ENCODE measurements at places on chromosomes 11 and 22.

DNA sequence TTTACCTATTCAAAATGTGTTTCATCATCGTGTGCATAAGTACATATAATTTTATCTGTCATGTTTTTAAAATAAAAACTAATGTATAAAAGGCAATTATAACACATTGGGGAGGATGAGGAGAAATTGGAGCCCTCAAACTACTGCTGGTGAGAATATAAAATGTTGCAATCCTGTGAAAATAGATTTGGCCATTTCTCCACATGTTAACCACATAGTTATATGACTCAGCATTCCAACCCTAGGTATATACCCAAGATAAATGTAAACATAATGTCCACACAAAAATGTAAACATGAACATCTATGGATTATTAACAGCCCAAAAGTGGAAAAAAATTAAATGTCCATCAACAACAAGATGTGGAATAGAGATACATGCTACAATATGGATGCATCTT lies 928.0 kb upstream of the FAT3 start:
- DNase-seq, result no peak

GRCh38 chr22:42764895-42765363 lies 44.3 kb upstream of the A4GALT start:
- peak; percentile 83 for DNase-seq

DNA sequence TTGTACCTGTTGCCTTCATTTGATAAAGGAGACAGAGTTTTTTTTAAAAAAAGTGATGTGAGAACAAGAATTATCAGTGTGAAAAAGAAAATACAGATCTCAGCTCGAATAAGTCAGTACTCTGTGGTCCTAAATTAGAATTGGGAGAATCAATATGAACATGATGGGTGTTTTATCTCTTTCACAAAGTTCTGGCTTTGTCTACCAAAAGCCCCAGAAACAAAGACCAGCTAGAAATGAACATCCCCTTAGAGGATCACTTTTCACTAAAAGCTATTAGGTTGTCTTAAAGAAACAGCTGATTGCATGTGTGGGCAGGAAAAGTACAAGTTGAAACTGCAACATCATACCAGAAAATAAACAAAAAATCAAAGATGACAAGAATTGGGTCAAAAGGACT lies 8.4 kb upstream of the ST14 start:
- DNase-seq, result peak; percentile 25

- DNase-seq, result no peak
Observed at GRCh38 chr11:131441051-131441810, 70.8 kb downstream of the NTM start.

GRCh38 chr22:44795701-44796630 lies 43.6 kb downstream of the ARHGAP8 start:
- DNase-seq, result no peak

GRCh38 chr22:46353483-46354105 lies 18.1 kb downstream of the TRMU start:
- no peak for DNase-seq

DNA sequence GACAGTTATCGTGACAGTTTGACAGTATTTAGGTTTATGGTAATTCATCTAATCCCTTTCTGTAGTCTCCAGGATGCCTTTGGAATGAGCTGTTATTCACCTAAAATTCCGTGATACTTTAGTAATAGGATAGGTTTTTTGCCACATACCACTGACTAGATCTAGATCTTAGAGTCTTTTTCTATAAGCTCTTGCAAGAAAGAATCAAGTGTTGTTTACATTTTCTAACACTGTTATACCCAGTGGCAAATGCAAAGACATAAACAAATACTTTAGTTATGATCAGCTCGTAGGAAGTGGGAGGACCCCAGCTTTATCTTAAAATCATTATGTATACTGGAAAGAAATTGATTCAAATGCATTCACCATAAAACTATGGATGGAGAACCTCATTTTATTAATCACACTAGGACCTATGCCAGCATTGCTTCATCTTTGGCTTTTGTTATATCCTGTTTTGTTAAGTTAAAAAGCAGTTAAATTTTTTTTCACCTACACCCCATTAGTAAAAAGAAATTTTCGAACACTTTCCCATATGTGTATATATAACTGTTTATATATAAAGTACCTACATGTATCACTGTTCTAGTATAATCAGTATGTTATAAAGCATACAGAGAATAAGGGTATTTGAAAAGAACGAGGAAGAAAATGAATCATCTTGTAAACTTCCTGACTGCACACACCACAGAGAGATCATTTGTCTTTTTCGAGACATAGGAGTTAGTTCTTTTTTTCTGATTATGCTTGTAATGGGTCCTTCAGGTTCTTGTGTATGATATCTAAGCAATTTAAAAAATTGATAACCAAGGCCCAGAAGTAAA lies 60.9 kb downstream of the PDHX start:
- no peak for DNase-seq

GRCh38 chr11:45022294-45023064 lies 71.8 kb upstream of the TP53I11 start:
- DNase-seq, result no peak

- DNase-seq, result peak; percentile 55
Observed at GRCh38 chr11:66568124-66568916, at the start of gene CTSF. Gene CTSF (minus strand): TSS chr11:66568606. CDS start chr11:66568486, 120 bp downstream.

- no peak for DNase-seq
Observed at GRCh38 chr11:37948258-37948657, 1350.2 kb upstream of the RAG2 start.

- DNase-seq, result no peak
Observed at GRCh38 chr22:28425211-28425610, 254.4 kb downstream of the TTC28 start.

- DNase-seq, result no peak
Observed at GRCh38 chr22:19842393-19843106, 12.1 kb downstream of the GNB1L start.

DNA sequence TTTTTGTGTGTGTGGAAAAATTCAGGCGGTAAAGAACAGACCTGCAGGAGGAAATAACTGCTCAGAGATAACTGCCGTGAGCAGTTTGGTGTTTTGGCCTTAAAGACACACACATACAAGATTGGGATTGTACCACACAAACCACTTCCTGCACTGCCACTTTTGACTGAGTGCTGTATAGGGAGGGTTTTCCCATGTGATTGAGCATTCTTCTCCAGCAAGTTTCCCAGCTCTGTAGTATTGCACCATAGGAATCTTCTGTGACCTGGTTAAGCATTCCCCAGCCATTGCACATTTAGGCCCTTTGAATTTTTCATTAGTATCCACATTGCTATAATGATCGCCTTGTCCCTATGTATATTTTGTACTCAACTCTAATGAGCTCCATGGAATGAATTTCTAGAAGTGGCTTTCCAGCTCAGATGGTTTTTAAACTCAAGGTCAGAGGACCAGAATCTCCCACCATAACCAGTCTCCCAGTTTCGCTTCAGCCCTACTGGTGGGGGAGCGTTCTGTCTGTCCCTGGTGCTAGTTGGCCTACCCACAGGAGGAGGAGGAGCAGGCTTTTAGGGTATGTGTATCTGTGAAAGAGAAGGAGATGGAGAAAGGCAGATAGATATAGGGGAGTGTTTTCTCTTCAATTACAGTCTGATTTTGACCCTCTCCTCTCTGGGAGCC lies 9.3 kb downstream of the CD82 start:
- peak; percentile 72 for DNase-seq

DNA sequence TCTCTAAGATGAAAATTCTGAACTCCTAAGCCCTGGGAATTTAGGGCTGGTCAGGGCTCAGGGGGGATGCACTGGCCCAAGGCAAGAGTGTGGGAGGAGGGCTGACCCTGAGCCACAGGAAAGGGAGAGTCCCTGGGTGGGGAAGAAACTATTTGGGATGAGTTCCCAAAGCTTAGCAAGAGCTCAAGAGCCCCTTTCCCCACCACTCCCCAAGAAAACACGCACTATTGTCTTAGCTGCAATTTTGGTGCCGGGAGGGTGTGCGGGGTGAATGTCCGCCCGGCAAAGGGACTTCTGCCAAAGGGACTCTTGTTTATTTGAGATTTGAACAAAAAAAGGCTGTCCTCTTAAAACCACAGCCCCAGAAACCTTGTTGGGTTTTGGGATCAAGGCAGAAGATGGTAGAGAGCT lies 37.0 kb downstream of the KIAA1671 start:
- DNase-seq, result no peak

- peak; percentile 83 for DNase-seq
Observed at GRCh38 chr22:42931421-42932196, 74.5 kb upstream of the ARFGAP3 start.

DNA sequence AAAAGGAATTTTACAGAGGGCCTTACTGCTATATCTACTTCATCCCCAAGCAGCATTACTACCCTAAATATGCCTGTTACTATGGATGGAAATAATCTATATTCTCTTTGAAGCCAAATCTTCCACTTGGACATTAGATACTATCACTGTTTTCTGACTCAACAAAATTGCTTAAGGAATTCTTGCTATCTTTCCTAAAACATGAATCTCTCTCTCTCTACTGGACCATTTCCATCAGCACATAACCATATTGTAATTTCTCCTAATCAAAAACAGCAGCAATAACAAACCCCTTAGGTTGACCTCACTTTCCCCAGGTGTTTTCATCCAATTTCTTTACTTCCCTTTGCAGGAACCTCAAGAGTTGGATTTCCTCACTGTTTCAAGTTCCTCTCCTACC lies 67.9 kb upstream of the BLID start:
- no peak for DNase-seq

DNA sequence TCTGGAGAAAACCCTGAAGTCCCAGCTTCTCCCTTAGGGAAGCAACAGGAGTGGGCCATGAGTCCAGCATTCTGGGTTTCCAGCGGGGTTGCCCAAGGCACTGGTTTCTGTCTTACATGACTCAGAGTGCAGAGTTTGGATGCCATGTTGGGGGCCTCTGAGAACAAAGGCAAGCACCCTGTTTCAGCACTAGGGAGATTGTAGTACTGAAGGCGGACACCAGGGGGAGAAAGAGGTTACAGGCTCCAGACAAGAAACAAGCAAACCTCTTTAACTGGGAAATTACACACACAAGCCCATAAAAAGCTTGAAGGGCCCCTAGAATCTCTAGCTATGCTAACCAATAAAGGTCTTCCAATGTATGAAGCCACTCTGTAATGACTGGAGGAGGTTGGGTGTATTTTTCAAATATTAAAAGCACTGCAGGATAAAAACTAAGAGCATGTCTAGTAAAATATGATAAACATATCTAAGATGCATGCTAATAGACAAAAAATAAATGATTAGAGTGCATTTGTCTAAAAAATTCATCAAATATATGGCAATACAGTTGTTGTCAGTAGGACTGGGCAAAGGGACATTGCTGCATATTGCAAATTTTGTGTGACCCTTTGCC lies 7.1 kb downstream of the MS4A6E start:
- peak; percentile 89 for DNase-seq

- DNase-seq, result no peak
Observed at GRCh38 chr11:111819829-111820237, 51.5 kb downstream of the ALG9 start.

DNA sequence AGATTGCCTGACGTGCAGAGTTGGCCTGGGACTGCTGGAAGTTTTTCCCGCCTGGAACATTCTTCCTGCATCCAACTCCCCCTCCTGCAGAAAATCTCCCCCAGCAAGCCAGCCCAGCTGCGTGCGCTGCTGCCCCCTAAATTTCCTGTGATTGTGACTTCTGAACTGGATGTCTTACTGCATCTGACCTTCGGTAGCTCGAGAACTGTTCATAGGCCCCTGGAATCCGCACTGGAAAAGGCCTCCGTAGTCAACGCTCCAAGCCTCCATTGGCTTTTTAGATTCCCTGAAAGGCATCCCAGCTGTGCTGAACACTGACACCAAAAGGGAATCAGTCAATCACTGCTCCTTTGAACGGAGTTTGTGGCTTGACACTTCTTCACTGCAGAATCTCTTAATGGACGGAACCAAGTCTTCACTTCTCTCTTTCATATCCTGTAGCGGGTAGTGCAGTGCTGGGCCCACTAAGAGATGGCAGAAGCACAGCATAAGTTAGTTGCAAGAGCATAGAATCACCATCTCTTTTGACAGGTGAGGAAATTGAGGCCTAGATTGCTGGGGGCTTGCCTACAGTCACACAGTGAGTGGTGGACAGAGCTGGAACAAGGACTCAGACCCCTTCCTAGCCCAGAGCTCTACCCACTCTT lies 14.2 kb upstream of the RASD2 start:
- no peak for DNase-seq

- DNase-seq, result no peak
Observed at GRCh38 chr11:91625495-91625894, 599.1 kb upstream of the FAT3 start.

DNA sequence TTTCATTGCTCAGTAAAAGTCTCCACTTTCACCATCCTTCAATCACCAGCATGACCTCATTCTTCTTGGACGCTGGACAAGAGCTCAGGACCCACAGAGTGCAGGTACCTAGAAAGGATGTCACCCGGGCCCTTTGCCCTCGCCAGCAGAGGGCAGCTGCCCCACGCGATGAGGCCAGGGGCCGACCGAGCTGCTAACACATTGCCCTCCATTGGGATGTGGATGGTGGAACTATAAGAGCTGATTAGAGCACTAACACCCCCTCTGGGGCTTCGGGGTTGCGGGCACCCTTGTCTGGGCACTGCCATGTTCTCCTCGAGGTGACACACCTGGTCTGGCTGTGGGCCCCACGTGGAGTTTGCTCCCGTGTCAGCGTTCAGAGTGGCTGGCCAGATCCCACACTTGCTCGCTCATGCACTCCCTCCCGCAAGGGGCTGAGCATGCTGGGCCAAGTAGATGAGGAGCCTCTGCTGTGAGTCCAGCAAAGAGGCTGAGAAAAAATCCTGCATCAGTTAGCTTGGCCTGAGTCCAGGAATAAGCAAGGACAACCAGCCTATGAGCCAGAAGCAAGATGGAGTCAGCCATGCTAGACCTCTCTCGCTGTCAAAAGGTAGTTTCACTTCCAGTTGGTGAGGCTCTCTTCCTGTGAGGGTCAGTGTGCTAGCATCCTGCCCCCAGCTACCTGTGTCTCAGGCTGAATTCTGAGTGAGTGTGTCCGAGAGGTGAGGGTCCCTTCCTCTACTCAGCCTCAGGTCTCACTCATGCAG lies 9.8 kb downstream of the KRTAP5-6 start:
- DNase-seq, result peak; percentile 20

DNA sequence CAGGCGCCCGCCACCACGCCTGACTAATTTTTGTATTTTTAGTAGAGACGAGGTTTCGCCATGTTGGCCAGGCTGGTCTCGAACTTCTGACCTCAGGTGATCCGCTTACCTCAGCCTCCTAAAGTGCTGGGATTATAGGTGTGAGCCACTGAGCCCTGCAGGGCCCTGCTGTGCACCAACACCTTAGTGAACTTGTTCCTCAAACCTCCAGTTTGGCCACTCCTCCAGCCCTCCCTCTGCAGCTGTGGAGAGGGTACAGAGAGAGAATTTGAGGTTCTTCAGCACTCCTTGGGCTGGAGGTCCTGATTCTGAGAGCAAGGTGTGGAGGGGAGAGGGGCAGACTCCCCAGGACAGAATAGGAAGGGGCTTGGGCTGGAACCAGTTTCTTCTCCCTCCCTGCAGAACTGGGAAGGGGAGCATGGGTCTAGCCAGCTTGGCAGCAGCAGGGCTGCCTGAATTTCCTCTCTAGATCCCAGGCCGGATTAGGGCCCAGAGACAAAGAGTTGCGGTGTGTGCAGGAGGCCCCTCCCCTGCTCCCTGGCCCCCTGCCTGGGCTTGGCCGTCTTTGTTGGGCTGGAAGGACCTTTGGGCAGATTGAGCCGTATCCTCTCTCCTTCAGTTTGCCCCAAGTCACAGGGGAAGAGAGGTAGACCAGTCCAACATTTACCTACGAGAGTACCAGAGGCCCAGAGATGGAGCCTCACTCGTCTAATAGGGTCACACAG lies 2.3 kb upstream of the PEX16 start:
- no peak for DNase-seq

GRCh38 chr11:69992026-69992425 lies 86.1 kb upstream of the ANO1 start:
- DNase-seq, result no peak

- DNase-seq, result no peak
Observed at GRCh38 chr22:46050451-46050845, 73.5 kb upstream of the WNT7B start.

- DNase-seq, result no peak
Observed at GRCh38 chr22:38697425-38698089, 3.2 kb downstream of the JOSD1 start.

All from GM12865 (cell line).